ENCODE measurements at places on chromosomes 6 and 20.

DNA sequence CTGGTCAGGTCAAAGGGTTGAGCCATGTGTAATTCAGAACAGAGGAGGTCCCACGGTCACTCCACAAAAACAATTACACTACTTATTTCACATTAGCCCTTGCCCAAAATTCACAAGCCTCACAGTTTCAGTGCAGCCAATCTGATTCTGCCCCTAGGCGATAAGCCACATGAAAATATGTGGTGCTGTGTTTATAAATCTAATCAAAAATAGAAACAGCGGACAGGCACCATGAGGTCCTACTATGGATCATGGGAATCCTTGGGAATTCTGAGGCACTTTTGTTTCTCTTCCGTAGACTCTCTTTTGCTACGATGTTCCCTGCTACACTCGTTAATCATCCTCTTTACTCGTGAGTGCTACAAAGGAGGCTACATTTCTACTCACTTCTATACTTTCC, 476.1 kb downstream of the TFAP2A start:
- DNase-seq: no peak

GRCh38 chr6:140434761-140435160, 1060.3 kb upstream of the CITED2 start:
- DNase-seq: no peak

DNA sequence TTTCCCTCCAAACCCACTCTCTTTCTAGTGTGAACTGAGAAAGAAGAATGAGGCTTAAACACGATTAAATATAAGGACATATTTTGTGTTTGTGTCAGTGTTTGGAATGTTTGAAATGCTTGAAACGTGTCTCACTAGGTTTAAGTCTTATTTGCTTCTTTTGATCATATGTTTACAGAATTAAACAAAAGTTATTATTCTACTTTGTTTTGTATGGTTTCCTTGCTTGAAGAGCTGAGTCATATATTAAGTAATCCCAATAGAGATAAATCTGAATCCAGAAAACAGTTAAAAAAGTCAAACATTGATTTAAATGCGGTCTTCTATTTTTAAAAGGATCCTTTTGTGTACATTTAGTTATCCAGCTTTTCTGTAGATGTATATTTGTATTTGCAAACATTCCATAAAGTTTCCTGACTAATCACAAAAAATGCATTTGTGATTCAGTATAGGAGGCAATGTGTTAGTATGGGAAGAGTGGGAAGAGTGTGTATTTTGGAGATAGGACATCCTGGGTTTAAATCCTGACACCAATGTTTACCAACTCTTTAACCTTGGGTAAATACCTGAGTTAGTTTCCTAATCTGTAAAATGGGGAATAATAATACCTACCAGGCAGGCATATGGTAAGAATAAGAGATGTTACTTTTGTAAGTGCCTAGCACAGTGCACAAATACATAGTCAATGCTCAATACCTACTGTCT, 72.9 kb downstream of the TSBP1 start:
- DNase-seq: no peak

- no peak for DNase-seq
These were observed 5.5 kb downstream of the CDH4 start for GRCh38 chr20:61257611-61258010.

DNA sequence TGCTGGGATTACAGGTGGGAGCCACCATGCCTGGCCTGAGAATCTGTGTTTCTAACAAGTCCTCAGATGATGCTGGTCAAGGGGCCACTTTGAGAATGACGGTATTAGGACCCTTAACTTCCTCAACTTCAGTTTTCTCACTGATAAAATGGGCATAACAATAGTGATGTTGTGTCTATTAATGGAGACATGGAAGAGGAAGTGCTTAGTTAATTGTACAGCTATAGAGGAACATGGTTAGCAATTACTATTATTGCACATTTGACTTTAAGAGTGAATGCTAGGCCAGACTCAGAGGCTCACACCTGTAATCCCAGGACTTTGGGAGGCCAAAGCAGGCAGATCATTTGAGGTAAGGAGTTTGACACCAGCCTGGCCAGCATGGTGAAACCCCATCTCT, 12.7 kb downstream of the DPPA5 start:
- DNase-seq: no peak

Data from activated CD8-positive, alpha-beta memory T cell treated with anti-CD3 and anti-CD28 coated beads for 1 hour (primary cell).